ENCODE measurements at places on chromosomes 12 and 14.

- no peak for DNase-seq
Observed at GRCh38 chr14:40365305-40365704, 933.1 kb upstream of the FBXO33 start.

GRCh38 chr12:116368196-116369194, 91.0 kb upstream of the MED13L start:
- DNase-seq, result no peak

GRCh38 chr14:33486332-33486890, 464.5 kb downstream of the EGLN3 start:
- DNase-seq, result no peak

DNA sequence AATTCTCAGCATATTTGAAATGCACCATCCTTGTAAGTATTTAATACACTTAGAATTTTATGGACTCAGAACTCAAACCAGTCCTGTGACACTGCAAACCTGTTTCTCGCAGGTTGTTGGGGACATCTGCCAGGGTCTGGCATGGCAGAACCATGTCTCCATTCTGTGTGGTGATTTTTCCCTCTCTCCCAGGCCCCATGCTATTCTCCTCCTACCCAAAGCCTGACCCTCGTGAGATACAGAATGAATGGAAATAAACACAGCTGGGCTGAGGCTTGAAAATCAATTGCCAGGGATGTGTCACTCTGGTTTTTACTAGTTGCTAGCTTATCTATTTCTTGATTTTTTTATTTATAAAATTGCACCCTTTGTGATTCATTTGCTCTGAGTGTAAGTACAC, 19.8 kb downstream of the TPH2 start:
- DNase-seq, result no peak

DNA sequence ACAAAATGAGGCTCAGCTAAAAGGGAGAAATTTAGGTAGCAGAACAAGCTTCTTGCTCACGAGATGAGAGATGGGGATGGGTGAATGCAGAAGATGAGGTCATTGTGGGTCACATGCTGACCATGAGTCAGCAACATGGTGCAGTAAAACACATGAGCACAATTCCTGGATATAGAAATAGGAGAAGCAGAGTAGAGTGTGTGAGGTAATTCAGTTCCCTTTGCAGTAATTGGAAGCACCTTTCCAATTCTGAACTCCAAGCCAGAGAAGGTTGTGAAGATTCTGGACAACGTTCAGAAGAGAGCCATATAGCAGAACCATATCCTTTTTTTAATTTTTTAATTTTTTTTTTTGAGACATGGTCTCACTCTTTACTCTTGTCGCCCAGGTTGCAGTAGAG, 62.0 kb upstream of the LMNTD1 start:
- DNase-seq, result no peak

- DNase-seq, result no peak
Observed at GRCh38 chr12:60981473-60981872, 1278.7 kb upstream of the USP15 start.

DNA sequence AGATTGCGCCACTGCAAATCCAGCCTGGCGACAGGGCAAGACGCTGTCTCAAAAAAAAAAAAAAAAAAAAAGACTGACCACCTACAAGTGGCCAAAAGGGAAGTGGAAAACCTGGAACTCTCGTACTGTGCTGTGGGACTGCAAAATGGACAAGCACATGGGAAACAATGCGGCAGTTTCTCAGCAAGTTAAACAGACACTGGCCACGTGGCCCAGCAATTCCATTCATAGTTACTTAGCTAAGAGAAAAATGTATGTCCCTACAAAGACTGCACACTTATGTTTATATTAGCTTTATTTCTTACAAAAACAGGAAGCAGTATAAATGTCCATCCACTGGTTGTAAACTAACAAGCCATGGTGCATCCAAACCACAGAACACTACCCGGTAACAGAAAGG, 5.6 kb downstream of the CHFR start:
- DNase-seq, result no peak

DNA sequence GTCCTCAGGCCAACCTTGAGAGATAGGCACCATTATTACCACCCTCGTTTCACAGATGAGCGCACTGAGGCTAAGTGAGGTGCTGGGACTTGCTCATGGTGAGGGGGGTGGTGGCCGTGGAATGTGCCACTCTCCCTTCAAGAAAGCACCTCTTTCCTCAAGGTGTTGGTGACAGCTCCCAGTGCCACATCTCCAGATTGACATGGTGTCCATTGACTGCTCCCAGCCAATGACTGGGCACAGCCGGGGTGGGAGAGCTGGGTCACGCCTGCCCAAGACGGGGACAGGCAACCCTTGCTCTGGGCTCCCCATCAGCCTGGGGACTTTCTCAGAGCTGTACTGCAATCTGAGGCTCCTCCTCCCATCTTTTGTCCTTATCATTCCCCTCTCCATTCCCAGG, 21.0 kb upstream of the MYL2 start:
- no peak for DNase-seq

- DNase-seq, result no peak
Observed at GRCh38 chr14:51535443-51536044, 116.2 kb upstream of the FRMD6 start.

GRCh38 chr12:4441355-4442335, 4.0 kb downstream of the FGF6 start:
- DNase-seq, result no peak

GRCh38 chr14:31400031-31400638, 20.2 kb downstream of the HEATR5A start:
- DNase-seq, result no peak

GRCh38 chr12:81089412-81089811, 11.5 kb downstream of the ACSS3 start:
- no peak for DNase-seq

- DNase-seq, result no peak
Observed at GRCh38 chr14:63972323-63972932, 119.6 kb downstream of the SYNE2 start.

DNA sequence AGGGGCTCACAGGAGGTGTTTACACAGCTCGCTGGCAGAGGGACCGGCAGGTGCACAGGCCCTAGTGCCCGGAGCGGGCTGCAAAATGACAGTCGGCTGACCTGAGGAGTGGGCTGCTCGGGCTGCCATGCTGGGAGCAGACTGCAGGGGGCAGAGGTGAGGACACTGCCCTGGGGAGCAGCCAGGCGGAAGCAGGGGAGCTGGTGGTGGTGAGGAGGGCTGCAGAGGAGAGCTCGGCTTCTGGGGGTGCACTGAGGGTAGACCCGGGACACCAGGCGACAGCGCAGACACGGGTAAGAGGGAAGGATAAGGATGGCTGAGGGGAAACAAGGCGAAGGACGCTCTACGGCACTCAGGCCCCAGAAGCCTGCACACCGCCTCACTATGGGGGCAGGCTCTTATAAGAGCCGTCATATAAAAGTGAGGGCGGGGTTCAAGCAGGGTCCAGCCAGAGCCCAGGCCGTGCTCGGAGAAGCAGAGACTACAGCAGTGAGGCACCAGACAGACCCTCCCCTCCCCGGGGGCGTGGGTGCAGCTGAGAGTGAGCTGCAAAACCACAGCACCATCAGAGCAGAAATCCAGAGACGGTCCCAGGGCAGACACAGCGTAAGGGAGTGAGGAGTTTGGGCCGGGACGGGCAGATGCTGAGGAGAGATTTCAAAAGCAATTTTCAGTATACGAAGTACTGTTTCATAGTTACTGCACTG, 62.5 kb downstream of the CCDC88C start:
- DNase-seq, result no peak

DNA sequence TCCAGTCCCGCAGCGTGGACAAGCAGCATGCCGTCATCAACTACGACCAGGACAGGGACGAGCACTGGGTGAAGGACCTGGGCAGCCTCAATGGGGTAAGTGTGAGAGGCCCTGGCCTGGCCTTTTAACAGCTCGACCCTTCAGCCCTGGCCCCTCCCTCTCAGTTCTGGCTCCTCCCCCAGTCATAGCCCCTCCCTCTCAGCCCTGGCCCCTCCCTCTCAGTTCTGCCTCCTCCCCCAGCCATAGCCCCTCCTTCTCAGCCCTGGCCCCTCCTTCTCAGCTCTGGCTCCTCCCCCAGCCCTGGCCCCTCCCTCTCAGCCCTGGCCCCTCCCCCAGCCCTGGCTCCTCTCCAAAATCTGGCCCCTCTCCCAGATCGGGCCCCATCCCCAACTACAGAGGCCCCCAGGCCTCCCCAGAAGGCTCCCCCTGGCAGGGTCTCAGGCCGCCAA, 11.2 kb downstream of the CEP170B start:
- DNase-seq, result peak; percentile 29

- DNase-seq, result no peak
Observed at GRCh38 chr14:83559721-83560120, 1970.2 kb upstream of the FLRT2 start.

- DNase-seq, result no peak
Observed at GRCh38 chr12:53980104-53980801, 4.7 kb upstream of the HOXC10 start.

DNA sequence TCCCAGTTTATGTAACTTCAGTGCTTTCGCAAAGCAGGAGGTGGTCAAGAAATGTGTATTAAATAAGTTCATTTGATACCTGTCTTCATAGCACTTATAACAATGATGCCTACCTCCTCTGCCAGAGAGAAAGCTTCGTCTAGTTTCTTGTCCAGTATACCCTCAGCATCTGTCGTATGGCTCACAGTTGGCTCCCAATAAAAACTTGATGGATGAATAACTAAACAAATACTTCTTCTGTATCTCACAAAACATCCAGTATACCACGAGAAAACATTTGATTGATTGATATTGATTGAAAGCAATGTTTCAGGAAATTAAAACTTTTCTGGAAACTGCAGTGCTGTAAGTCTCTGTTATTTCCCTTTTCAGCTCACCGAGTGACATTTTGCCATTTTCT, 26.9 kb upstream of the PTGDR start:
- no peak for DNase-seq

- no peak for DNase-seq
Observed at GRCh38 chr14:95869776-95870175, 6.9 kb upstream of the TUNAR start.

- DNase-seq, result no peak
Observed at GRCh38 chr12:95003921-95004272, 400 bp upstream of the NDUFA12 start.

All from T-cell (primary cell).